ENCODE measurements at places on chromosomes 4 and X.

DNA sequence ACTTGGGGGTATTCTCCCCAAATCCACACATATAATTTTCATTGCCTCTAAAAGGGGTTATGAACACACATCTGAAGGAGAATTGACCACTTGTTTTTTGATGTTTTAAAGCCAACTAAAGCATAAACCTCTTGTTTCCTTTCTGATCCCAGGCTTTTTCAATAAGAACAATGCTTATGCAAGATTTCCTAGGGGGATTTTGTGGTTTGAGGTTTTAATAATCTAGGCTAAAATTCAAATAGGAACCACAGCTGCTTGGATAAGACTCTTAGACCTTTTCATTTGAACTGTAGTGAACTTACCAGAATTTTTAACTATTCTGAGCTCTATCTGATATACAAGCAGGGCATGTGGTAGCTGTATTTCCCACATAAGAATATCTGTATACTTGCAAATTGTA lies 651.1 kb downstream of the ANKRD50 start:
- no peak for DNase-seq

DNA sequence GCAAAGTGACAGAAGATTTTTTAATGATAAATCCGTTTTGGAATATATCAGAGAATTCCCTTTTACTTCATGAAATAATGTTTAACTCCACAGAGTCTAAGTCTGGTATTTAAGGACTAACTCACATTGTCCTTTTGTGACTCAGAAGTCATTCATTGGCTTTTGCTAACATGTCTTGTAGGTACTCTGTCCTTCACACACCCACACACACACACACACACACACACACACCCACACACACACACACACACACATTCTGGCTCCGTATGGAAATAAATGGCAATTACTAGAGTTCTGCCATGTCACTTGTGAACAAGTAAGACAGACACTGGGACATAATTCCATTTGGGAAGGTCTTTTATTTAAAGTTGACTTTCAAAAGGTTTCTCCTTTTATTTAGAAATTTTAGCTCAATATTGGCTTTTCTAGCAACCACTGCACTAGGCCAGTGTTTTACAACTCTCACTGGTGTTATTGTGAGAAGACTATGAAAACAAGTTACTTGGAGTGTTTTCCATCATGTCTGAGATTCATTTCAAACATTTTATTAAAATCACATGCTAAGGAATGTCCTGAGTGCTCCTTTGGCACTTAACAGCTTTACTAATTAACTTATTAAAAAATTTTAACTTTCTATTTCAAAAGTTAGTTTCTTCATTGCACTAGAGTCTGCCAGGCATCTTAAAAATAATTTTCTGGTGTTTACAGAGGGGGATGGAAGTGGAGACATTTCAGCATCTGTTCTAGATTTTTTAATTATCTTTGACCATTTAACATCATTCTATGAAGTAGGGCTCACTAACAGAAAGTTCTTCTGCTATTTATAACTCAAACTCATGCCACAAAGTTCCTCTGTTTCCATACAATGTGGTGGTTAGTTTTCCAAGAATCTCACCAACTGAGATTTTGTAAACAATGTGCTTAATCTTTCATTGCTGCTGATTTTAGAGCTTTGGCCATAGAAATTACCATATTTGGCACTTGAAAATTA lies 240.3 kb upstream of the GPC4 start:
- no peak for DNase-seq

- no peak for DNase-seq
Observed at GRCh38 chr4:10011277-10011676, 10.0 kb downstream of the SLC2A9 start.

GRCh38 chrX:9638871-9639270 lies 126.8 kb downstream of the GPR143 start:
- no peak for DNase-seq

- DNase-seq, result no peak
Observed at GRCh38 chr4:61239250-61239649, 39.1 kb downstream of the ADGRL3 start.

- no peak for DNase-seq
Observed at GRCh38 chr4:55012363-55013230, 112.8 kb downstream of the KDR start.

- DNase-seq, result no peak
Observed at GRCh38 chr4:88583631-88584470, 8.4 kb upstream of the HERC3 start.

DNA sequence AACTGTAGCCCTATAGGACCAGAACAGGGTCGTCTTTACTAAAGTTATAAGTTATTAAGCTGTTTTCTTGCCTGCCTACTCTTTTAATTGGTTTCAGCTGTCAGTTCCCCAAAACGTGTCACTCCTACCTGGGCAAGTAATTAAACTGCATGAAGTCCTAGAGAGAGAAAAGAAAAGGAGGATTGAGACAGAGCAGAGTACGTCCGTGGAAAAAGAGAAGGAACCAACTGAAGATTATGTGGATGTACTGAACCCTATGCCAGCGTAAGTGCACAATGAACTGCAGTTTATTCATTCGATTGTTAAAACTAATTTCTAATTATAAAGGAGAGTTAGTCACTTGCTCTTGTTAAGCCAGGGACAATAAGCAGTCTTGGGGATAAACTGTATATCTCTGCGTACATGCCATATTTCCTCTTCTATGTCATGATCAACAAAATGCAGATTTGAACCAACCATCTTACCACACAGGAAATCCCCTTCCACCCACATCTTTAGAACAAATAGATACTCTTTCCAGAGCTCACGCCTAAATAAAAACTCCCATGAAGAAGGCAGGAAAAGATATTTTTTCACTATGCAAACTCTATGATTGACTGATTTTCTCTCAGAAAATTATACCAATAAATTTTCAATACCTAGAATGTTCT lies 22.8 kb downstream of the STAP1 start:
- DNase-seq, result no peak

GRCh38 chr4:63296773-63297172 lies 1112.5 kb downstream of the TECRL start:
- DNase-seq, result no peak

DNA sequence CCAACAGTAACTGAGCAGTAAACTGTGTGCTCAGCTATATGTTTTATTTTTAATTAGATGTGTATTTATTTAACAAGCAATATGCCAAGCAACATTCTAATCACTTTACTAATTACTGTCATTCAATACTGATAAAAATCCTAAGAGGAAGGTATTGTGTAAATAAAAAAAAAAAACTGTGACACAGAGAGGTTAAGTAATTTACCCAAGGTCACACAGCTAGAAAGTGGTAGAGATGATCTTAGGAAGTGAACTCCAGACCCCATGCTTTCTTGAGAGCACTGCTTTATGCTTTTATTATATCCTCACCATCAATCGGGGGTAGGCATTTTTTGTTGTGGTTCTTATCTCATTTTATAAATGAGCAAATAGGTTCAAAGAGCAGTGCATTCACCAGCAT lies 417.1 kb downstream of the RAB28 start:
- DNase-seq, result no peak

GRCh38 chr4:60575336-60575735 lies 624.8 kb upstream of the ADGRL3 start:
- DNase-seq, result no peak

GRCh38 chr4:185270885-185271284 lies 61.5 kb downstream of the SNX25 start:
- no peak for DNase-seq

DNA sequence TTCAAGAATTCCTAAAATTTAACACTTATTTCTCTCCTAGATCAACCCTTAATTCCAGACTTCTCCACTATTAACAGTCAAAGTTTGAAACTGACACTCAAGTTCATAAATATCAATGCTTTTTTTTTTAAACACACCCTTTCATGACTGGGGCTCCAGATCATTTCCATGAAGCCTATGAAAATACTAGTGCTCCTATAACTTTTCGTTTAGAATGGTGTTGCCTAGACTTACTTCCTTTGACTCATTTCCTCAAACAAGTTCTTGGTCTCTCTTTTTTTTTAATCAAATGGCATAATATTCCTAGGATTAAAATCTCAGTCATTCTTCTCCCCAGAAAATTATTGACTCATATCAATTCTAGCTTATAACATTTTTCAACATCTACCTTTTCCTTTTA lies 13.1 kb downstream of the ZMAT1 start:
- no peak for DNase-seq

DNA sequence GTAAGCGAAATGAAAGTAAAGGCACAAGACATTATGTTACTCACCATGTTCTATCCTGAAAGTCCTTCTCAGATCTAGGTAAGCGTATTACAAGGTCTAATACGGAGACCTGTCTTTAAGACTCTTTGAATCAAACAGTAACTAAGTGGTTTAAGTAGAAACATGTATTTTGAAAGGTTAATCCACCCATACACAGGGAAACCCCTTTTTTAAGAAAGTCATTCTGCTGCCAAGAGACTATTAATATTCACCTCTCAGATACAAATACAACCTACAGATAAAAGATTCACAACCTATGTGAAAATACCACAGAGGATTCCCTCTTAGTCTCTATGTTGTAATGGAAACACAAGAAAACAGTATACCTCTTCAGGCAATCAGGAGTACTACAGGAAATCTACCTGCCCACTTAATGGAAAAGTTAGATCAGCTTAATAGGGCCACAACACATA lies 63.2 kb upstream of the TNIP3 start:
- DNase-seq, result no peak

DNA sequence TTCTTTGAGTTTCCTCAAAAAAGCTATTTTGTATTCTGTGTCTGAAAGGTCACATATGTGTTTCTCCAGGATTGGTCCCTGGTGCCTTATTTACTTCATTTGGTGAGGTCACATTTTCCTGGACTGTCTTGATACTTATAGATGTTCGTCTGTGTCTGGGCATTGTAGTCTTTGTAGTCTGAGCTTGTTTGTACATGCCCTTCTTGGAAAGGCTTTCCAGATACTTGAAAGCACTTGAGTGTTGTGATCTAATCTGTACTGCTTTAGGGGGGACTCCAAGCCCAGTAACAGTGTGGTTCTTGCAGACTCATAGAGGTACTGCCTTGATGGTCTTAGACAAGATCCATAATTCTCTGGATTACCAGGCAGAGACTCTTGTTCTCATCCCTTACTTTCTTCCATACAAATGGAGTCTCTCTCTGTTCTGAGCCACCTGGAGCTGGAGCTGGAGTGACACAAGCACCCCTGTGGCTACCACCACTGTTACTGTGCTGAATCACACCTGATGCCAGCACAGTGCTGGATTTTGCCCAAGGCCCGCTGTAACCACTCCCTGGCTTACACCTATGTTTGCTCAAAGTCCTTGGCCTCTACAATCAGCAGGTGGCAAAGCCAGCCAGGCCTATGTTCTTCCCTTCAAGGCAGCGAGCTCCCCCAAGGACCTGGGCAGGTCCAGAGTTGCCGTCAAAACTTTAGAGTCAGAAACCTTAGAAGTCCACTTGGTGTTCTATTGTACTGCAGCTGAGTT lies 72.3 kb upstream of the EFHC2 start:
- DNase-seq, result no peak

- no peak for DNase-seq
Observed at GRCh38 chr4:126604268-126604867, 1028.4 kb upstream of the INTU start.

DNA sequence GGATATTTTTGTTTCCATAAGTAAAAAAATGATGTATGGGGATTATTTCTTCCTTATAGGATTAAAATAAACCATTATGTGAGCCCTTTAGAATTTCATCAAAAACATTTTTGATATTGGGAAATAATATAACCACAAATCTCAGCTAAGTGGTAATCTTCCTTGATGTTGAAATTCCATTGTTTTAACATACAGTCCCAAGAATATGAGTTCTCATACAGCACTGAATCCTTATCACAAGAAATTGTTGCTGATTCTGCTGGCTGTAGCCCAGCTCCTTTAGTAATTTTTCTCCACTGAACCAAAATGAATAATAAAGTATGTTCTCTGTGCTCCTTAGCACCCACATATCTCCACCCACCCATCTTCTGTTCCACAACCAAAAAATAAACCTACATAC lies 41.9 kb upstream of the FAM47B start:
- no peak for DNase-seq

DNA sequence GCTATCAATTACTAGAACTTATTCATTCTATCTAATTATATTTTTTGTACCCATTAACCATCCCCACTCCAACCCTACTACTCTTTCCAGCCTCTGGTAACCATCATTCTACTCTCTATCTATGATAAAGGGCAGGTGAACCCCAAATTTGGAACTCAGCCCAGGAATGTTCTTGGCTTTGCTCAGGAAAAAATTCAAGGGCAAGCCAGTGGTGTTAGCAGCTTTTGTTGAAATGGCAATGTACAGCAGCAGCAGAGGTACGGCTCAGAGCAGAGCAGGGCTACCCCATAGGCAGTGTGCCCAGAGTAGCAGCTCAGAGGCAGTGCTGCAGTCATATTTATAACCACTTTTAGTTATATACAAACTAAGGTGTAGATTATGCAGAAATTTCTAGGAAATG lies 138.2 kb downstream of the RNF150 start:
- no peak for DNase-seq

GRCh38 chr4:125266901-125267604 lies 47.7 kb upstream of the FAT4 start:
- DNase-seq, result no peak

Data from stimulated activated CD8-positive, alpha-beta memory T cell treated with anti-CD3 and anti-CD28 coated beads, Interleukin-7, amount 100 ng/mL, for 24 hours (primary cell).